ENCODE measurements at places on chromosomes 7 and 10. TPM values are rescaled to one million over a fixed set of nuclear protein-coding genes. Genes with fewer than 3 reads are reported as not detected.

The KEL gene
- polyA plus RNA-seq, result not detected

The GRM3 gene
- not detected for polyA plus RNA-seq

The PIP4K2A gene
- 20.4 TPM for polyA plus RNA-seq

The CTAGE8 gene
- not detected for polyA plus RNA-seq

The SEC23IP gene
- polyA plus RNA-seq, result 61.9 TPM

The MSS51 gene
- polyA plus RNA-seq, result 0.47 TPM

The ASZ1 gene
- not detected for polyA plus RNA-seq

The NPY4R gene
- 71.6 TPM for polyA plus RNA-seq

The ANLN gene
- polyA plus RNA-seq, result 70.9 TPM

The FEZF1 gene
- not detected for polyA plus RNA-seq

The PRLHR gene
- polyA plus RNA-seq, result not detected

The OR2A7 gene
- polyA plus RNA-seq, result not detected

The NEBL gene
- polyA plus RNA-seq, result 13.0 TPM

The SERPINE1 gene
- polyA plus RNA-seq, result 346 TPM

The MARVELD1 gene
- 31.3 TPM for polyA plus RNA-seq

The PRKCQ gene
- 3.6 TPM for polyA plus RNA-seq

The CAPZA2 gene
- 144 TPM for polyA plus RNA-seq

The GPR22 gene
- not detected for polyA plus RNA-seq

The INPP5F gene
- polyA plus RNA-seq, result 6.2 TPM

The UCN3 gene
- 0.11 TPM for polyA plus RNA-seq

The SPDYE1 gene
- not detected for polyA plus RNA-seq

The PNLIPRP1 gene
- not detected for polyA plus RNA-seq

The PPP1R17 gene
- not detected for polyA plus RNA-seq

The GHRHR gene
- not detected for polyA plus RNA-seq

The HOXA10 gene
- 5.0 TPM for polyA plus RNA-seq

The ANKRD2 gene
- polyA plus RNA-seq, result 4.7 TPM

The TSPAN33 gene
- polyA plus RNA-seq, result 5.3 TPM

The SLC16A9 gene
- 0.04 TPM for polyA plus RNA-seq

The CCL24 gene
- not detected for polyA plus RNA-seq

The CDCA7L gene
- polyA plus RNA-seq, result 20.8 TPM

The OR6B1 gene
- polyA plus RNA-seq, result not detected

The LRRD1 gene
- polyA plus RNA-seq, result not detected

The HOXA5 gene
- polyA plus RNA-seq, result 2.9 TPM

The SUN3 gene
- not detected for polyA plus RNA-seq

The PTEN gene
- polyA plus RNA-seq, result 33.6 TPM

The MBL2 gene
- polyA plus RNA-seq, result not detected

The SHH gene
- 0.79 TPM for polyA plus RNA-seq
